ENCODE measurements at places on chromosomes 3 and 15.

- no peak for DNase-seq
These were observed 23.3 kb downstream of the CLDN18 start for GRCh38 chr3:138033202-138033691.

GRCh38 chr15:39778021-39778420, 4.6 kb downstream of the FSIP1 start:
- DNase-seq = no peak

DNA sequence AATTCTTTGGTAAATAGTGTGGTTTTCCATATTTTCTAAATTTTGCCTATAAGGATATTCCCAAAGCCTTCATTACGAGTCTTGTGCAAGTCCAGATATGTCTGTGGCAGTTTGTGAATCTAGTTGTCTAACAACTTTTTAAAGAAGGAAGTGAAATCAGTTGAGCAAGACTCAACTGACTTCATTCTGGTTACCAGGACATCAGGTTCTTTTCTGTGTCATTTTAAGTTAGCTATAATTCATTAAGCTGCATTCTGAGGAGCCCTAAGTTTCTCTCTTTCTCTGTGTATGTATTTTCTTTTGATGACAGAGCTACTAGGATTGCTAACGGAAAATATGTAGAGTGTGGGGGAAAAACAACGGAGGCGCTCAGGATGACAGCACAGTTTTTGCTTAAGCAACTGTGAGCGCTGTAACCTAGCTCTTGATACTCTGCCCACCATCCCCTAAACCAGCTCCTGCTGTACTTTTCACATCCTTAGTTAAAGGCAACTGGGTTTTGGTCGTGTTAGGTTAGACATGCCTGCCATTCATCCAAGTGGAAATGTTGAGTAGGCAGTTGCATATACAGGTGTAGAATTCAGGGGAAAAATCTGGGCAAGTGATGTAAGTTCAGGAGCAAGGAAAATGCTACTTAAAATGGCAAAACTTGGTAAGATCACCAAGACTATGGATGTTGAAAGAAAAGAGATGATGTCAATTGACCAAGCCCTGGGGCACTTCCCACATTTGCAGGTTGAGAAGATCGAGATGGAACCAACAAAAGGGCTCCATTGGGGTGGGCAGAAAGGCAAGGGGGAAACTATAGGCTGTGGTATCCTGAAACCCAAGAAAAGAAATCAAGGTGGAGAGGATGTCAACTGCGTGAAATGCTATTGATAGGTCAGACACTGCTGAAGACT, 9.2 kb downstream of the MFSD1 start:
- no peak for DNase-seq

GRCh38 chr3:149867563-149867962, 54.5 kb downstream of the RNF13 start:
- DNase-seq = no peak

GRCh38 chr15:59522988-59523461, 85.0 kb downstream of the FAM81A start:
- peak; percentile 33 for DNase-seq

DNA sequence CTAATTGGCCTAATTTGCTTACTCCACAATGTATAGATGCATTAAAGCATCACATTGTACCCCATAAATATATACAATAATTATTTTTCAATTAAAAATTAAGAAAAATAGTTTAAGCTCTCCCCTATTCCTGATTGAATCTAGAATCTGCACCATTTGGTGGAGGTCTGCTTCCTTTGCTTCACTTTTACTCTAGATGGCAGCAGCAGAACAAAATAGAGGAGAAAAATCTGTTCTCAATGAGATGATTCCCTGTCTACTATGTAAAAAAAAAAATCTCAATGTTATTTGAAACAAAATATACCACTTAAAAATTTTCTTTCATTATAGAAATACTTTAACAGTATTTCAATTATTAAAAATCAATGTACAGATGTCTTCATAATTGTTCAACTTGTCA, 109.6 kb upstream of the FXR1 start:
- DNase-seq = no peak

- DNase-seq = no peak
These were observed 75.8 kb upstream of the UMPS start for GRCh38 chr3:124654470-124654845.

GRCh38 chr3:150467381-150467780, 59.3 kb downstream of the TSC22D2 start:
- no peak for DNase-seq

- no peak for DNase-seq
These were observed 152.7 kb downstream of the SV2B start for GRCh38 chr15:91252756-91253155.

DNA sequence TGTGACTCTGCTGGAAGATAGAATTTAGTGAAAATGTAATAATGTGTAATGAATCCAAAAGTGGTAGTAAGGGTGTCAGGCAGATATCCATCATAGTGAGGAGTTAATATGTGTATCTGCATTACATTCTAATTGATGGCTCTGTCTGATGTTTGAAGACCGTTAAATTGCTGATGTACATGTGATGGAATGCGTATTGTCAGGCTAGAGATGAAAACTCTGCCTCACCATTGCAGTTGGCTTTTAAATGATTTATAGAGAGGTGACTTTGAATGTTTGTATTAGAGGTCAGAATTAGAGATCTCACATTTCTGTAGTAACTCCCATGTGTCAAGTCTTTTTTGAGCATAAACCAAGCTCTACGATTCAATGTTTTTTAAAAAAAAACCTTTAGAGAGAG, 234.6 kb downstream of the NAALADL2 start:
- DNase-seq = no peak

DNA sequence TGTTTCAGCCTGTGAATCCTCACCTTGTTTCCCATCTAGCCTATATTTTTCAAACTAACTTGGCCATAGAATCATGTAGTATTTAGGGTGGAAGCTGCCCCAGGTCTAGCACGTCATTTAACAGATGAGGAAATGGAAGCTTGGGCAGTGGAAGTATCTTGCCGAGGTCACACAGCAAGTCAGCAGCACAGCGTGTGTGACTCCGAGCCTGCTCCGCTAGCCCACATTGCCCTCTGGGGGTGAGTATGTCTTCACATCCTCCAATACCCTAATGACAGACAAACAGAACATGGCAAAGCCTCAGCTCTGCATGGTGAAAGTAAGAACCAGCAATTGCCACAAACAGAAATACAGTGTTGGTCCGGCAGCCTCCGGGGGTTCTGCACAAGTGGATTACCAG, 2.2 kb upstream of the CCR5 start:
- peak; percentile 85 for DNase-seq

GRCh38 chr3:146166415-146166821, 5.4 kb upstream of the PLOD2 start:
- DNase-seq = no peak

DNA sequence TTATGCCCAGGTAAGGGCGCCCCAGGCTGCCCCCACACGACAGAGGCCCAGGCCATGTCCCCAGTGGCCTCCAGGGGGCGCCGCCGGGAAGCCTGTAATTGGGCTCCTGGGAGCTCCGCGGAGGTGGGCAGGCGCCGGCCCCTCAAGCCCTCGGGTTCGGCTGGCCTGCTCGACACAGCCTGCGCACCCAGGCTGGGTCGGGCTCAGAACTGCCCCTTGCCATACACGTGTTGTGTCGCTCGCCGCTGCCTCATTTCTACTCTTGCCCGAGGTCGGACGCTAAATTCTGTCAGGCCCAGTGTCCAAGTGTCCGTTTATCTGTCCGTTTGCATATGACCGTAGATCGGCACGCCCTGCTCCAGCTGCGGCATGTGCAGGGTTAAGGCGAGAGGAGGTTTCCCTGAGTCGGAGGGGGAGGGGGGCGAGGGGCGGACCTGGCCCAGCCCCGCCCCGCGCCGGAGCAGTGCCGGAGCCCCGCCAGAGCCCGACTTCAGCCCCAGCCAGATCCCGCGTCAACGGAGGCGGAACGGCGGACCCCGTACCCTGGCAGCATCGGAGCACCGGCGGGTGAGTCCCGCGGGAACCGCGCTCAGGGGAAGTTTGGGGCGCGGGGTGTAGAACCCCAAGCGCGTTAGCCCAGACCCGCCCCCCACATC, at the start of gene KLHDC8B:
KLHDC8B (plus strand) TSS at position 480 of the 656 bp plus-strand sequence. CDS start 1,172 bp downstream, outside the sequence.
- DNase-seq = peak; percentile 79

DNA sequence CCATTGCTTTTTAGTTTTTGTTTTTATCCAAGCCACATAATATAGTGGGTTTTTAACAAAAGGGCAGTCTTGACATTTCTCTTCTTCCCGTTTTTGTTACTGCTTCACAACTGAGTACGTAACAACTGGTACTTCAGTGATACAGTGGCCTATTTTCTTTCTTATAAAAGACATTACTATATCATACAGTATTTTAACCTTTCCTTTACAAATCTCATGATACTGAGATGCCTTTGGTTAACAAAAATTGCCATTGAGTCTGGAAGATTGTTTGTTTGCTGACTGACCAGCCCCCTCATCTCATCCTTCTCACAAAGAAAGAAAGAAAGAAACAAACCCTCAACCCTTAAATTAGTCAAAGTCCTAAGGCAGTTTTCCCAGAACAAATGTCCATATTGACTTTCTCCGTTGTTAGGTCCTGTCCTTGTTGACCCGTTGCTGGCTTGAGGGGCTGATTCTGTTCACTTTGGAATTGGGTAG, 77.0 kb upstream of the SAMMSON start:
- no peak for DNase-seq

- no peak for DNase-seq
These were observed 52.8 kb downstream of the ETFA start for GRCh38 chr15:76258460-76258859.

- no peak for DNase-seq
These were observed 816.6 kb downstream of the EPHA3 start for GRCh38 chr3:89923921-89924610.

GRCh38 chr3:177201700-177202397, 4.6 kb upstream of the TBL1XR1 start:
- peak; percentile 77 for DNase-seq

- DNase-seq = no peak
These were observed 892 bp downstream of the NMD3 start for GRCh38 chr3:161221806-161222600.

- no peak for DNase-seq
These were observed 78.4 kb upstream of the OSTN start for GRCh38 chr3:191120447-191121298.

GRCh38 chr15:68348081-68348480, 70.5 kb downstream of the FEM1B start:
- no peak for DNase-seq

- DNase-seq = no peak
These were observed 790 bp downstream of the SKOR1 start for GRCh38 chr15:67825881-67826716.

- peak; percentile 55 for DNase-seq
These were observed at the start of gene SEMA3F for GRCh38 chr3:50154840-50155490. SEMA3F (plus strand) TSS chr3:50155324; CDS start chr3:50159623, 4,299 bp downstream.

GRCh38 chr3:98986073-98986472, 84.6 kb upstream of the DCBLD2 start:
- no peak for DNase-seq

DNA sequence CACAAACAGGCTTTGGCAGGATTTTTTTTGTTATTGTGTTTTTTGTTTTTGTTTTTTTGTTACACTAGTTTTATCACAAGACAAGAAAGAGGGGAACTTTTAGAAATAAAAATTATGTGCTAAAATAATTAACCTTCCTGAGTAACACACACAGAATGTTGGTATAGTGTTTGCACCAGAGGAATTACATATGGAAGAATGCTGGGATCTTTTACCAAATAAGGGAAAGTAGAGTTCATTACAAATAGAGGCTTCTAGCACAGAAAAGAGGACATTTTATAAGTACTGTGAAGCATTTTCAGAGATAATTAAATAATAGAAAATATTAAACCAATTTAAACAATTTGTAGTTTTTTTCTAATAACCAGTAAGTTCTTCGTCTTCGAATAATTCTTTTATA, 116.0 kb downstream of the IGF1R start:
- no peak for DNase-seq

DNA sequence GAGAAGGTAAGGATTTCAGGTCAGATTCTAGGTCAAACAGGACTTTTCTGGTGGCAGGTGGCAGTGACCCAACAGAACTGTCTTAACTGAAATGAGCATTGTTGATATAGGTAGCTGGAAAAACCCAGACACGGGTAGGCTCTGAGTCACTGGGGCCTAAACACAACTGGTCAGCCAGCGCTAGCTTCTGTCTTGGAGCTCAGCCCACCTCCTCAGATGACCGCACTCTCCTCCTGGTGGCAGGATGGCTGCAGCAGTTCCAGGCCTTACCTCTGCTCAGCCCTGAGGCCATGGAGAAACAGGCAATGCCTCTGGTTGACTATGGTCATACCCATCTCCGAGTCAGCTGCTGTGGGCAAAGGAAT, 61.1 kb upstream of the GATA2 start:
- DNase-seq = no peak
